ENCODE measurements at places on chromosomes 7 and 10.
A peak's percentile ranks its signal among the peaks of the same experiment; 100 is the strongest.

- H3K27me3 ChIP-seq: no peaks in the 10 kb centered on the region
- H3K4me3 ChIP-seq: no peak overlapping the region
- no peak overlapping the region for H3K27ac ChIP-seq
- peaks cover 13% of the 10 kb centered on the region for H3K4me1 ChIP-seq
These were observed 51.3 kb upstream of the MAGI2 start for GRCh38 chr7:79504607-79505389.

GRCh38 chr10:96891840-96892239 is 59.7 kb downstream of the LCOR start:
- DNase-seq: no peak
- no peaks in the 10 kb centered on the region for H3K36me3 ChIP-seq
- no peak overlapping the region for H3K27ac ChIP-seq
- no peaks in the 10 kb centered on the region for H3K27me3 ChIP-seq
- H3K4me3 ChIP-seq: no peak overlapping the region
- peaks cover 13% of the 10 kb centered on the region for H3K4me1 ChIP-seq

DNA sequence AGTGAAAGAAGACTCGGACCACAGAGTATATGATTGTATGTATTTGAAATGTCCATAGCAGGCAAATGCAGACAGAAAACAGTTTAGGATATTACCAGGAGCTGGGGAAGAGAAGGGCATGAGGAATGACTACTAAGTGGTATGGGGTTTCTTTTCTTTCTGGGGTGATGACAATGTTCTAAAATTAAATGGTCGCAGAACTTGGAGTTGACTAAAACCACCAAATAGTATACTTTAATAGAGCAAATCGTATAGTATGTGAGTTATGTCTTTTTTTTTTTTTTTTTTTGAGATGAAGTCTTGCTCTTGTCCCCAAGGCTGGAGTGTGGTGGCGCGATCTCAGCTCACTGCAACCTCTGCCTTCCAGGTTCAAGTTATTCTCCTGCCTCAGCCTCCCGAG is 34.6 kb downstream of the XRCC2 start:
- H3K4me3 ChIP-seq: no peak overlapping the region
- H3K4me1 ChIP-seq: no peaks in the 10 kb centered on the region
- DNase-seq: no peak
- H3K27me3 ChIP-seq: no peaks in the 10 kb centered on the region
- H3K36me3 ChIP-seq: no peaks in the 10 kb centered on the region

GRCh38 chr7:77571801-77572200 is 34.7 kb downstream of the PTPN12 start:
- H3K27ac ChIP-seq: no peak overlapping the region
- H3K4me1 ChIP-seq: peaks cover 7% of the 10 kb centered on the region
- H3K36me3 ChIP-seq: peaks cover 28% of the 10 kb centered on the region
- no peaks in the 10 kb centered on the region for H3K27me3 ChIP-seq
- H3K4me3 ChIP-seq: no peak overlapping the region

- DNase-seq: no peak
- no peaks in the 10 kb centered on the region for H3K36me3 ChIP-seq
- no peak overlapping the region for H3K4me3 ChIP-seq
- no peaks in the 10 kb centered on the region for H3K4me1 ChIP-seq
- no peak overlapping the region for H3K27ac ChIP-seq
These were observed 330.2 kb upstream of the FZD1 start for GRCh38 chr7:90933984-90934383.

GRCh38 chr10:1598393-1599153 is 138.8 kb downstream of the ADARB2 start:
- H3K4me3 ChIP-seq: no peak overlapping the region
- DNase-seq: no peak
- peaks cover 13% of the 10 kb centered on the region for H3K4me1 ChIP-seq
- no peak overlapping the region for H3K27ac ChIP-seq
- H3K36me3 ChIP-seq: no peaks in the 10 kb centered on the region
- no peaks in the 10 kb centered on the region for H3K27me3 ChIP-seq

GRCh38 chr7:55158541-55159382 is 139.9 kb downstream of the EGFR start:
- peaks cover 63% of the 10 kb centered on the region for H3K36me3 ChIP-seq
- H3K4me1 ChIP-seq: no peaks in the 10 kb centered on the region
- no peak for DNase-seq

GRCh38 chr7:133253519-133253875 is 619 bp downstream of the EXOC4 start:
- peaks cover 7% of the 10 kb centered on the region for H3K4me1 ChIP-seq
- peak overlapping the region; percentile 91 for H3K27ac ChIP-seq
- no peaks in the 10 kb centered on the region for H3K36me3 ChIP-seq

- H3K4me3 ChIP-seq: peak within 1 kb of the TSS; percentile 63
- peaks cover 22% of the 10 kb centered on the region for H3K27me3 ChIP-seq
These were observed at the start of gene TMEM196 for GRCh38 chr7:19772841-19773760. TMEM196 (minus strand) TSS chr7:19773617; CDS start chr7:19772696, 921 bp downstream.

DNA sequence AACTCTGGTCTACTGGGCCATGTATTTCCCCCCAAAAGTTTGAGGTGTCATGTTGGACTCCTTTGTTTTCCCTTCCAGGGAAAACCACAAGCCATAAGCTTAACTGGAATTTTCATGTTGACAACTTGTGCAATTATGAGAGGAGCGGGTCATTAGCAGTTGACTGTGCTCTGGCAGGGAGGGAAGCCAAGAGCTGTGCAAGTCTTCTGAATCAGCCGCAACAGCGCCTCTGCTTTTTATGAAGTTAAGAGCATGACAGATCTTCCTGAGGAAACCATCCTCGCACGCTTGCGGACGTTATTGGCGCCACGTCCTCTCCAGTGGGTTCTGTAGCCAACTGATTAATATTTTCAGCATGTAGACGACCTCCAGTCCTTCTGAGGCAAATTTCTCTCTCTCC is 148.7 kb upstream of the MKI67 start:
- H3K4me1 ChIP-seq: peaks cover 4% of the 10 kb centered on the region
- H3K4me3 ChIP-seq: no peak overlapping the region
- no peaks in the 10 kb centered on the region for H3K27me3 ChIP-seq
- H3K27ac ChIP-seq: no peak overlapping the region
- DNase-seq: no peak

DNA sequence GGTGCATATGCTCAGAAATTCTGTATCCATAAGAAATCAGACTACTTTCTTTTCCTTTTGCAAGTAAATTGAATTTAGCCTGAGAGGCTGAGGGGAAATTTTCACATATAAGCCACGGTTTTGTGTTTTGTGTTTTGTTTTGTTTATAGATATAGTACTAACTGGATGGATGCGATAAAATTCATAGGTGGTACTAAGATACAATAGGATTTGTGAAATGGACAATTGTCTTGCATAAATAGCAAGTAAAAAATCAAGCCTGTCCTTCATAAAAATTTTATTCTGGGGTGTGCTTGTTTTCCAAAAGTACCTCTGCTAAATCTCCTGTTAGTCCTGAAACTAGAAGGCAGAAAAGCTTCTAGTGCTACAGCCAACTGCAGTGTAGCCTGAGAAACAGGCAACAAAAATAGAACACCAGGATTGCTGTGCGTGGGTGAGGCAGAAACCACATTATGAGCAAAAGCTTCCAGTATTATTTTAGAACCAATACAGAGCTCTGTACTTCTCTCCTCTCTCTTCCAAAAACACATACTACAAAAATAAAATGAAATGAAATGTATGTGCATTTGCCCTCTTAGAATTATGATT is 634 bp upstream of the HDAC9 start:
- no peak for DNase-seq
- no peak overlapping the region for H3K4me3 ChIP-seq
- no peaks in the 10 kb centered on the region for H3K36me3 ChIP-seq
- peaks cover 8% of the 10 kb centered on the region for H3K4me1 ChIP-seq
- no peak overlapping the region for H3K27ac ChIP-seq
- no peaks in the 10 kb centered on the region for H3K27me3 ChIP-seq

- H3K4me3 ChIP-seq: no peak overlapping the region
- H3K27ac ChIP-seq: no peak overlapping the region
- no peak for DNase-seq
- peaks cover 15% of the 10 kb centered on the region for H3K4me1 ChIP-seq
These were observed 316.0 kb downstream of the FGFR2 start for GRCh38 chr10:121282264-121282663.

- peak overlapping the region; percentile 80 for H3K27ac ChIP-seq
- no peaks in the 10 kb centered on the region for H3K36me3 ChIP-seq
- H3K4me3 ChIP-seq: no peak overlapping the region
- peaks cover 20% of the 10 kb centered on the region for H3K4me1 ChIP-seq
These were observed 32.7 kb downstream of the DPY19L1 start for GRCh38 chr7:35004531-35005095.

DNA sequence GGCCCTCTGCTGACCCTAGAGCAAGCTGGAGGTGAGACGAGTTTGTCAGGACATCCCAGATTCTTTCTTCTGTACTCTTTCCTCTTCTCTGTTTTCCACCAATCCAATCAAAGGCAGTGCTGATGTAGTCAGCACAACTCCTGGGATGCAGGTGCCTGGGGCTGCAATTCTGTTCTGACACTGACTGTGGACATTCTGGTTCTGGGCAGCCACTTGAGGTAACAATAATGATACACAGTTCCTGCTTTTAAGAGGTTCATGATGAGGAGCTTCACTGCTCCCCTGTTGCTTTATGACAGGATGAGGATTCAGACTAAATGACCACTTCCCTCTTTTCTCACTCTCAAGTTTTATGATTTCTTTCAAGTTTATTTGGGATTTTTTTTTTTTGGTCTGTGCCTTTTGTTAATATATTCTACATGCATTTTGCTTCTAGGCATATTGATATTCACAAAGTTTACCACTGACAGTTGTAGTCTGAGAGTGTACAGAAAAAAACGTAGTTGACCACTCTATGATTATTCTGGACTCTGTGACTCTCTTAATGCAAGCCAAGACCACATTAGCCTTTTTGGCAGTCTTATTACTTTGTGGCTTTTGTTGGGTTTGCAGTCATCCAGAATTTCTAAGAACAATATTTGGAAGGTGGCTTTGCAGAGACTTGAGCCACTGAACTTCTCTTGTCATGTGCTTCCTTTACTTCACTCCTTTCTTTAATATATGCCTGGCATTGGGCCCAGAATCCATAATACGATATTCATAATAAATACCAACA is 247.6 kb downstream of the AUTS2 start:
- H3K4me3 ChIP-seq: no peak overlapping the region
- no peaks in the 10 kb centered on the region for H3K27me3 ChIP-seq
- no peak for DNase-seq
- H3K36me3 ChIP-seq: no peaks in the 10 kb centered on the region
- H3K4me1 ChIP-seq: no peaks in the 10 kb centered on the region

DNA sequence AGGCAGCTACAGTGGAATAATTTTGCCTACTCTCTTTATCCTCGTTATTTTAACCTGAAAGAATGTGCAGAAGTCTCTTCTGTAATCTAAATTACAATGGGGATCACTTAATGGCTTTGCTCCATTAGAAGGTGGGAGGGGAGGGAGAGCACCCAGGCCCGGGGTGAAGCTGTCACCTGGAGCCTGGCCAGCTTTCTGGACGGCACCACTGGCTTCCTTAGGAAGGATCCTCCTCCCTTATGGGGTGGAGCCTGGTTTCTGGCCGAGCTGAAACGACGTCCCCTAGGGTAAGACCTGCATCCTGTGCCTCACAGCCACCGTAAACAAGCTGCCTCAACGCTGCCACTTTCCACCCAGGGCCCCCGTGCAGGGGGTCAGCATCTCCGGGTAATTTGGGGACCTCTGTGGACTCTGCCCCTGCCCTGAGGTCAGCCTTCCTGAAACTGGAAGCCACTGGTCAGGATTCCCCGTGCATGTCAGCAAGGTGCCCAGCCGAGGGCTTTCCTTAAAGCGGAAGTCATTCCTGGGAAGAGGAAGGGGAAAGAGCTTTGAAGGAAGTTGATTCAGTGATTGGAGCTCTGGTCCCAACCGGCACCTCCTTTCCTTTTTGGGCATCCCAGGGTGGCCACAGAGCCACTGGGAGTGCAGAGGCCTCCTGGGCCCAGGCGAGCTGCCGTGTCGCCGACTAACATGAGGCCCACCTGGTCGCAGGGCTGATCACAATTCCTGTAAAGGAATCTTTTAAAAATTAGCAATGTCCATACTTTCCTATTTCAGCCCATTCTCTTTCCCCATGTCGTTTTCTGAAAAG is 569.1 kb downstream of the DNAJB6 start:
- no peaks in the 10 kb centered on the region for H3K4me1 ChIP-seq
- no peak overlapping the region for H3K27ac ChIP-seq
- no peak overlapping the region for H3K4me3 ChIP-seq
- no peaks in the 10 kb centered on the region for H3K27me3 ChIP-seq

DNA sequence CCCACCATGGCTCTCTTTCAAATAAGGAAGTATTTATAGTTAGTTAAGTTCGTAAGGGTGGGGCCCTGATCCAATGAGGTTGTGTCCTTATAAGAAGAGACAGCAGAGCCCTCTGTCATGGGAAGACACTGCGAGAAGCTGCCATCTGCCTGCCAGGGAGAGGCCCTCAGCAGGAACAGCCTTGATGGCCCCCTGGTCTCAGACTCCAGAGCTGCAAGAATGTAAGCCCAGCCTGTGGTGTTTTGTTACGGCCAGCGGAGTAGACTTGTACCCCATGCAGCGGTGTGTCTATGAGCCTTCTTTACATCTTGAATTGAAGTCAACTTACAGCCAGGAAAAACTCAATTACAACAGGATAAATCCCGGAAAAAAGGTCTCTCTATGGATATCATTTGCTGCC is 14.3 kb upstream of the LARP4B start:
- no peaks in the 10 kb centered on the region for H3K36me3 ChIP-seq
- H3K4me3 ChIP-seq: no peak overlapping the region
- H3K4me1 ChIP-seq: peaks cover 10% of the 10 kb centered on the region

GRCh38 chr10:96513698-96514561 is at the start of gene TLL2:
TLL2 (minus strand) TSS chr10:96513926; CDS start chr10:96513685, 241 bp downstream.
- peak within 1 kb of the TSS; percentile 44 for H3K4me3 ChIP-seq
- H3K36me3 ChIP-seq: no peaks in the 10 kb centered on the region
- H3K27ac ChIP-seq: no peak within 1 kb of the TSS
- H3K27me3 ChIP-seq: peaks cover 15% of the 10 kb centered on the region
- peak; percentile 33 for DNase-seq

DNA sequence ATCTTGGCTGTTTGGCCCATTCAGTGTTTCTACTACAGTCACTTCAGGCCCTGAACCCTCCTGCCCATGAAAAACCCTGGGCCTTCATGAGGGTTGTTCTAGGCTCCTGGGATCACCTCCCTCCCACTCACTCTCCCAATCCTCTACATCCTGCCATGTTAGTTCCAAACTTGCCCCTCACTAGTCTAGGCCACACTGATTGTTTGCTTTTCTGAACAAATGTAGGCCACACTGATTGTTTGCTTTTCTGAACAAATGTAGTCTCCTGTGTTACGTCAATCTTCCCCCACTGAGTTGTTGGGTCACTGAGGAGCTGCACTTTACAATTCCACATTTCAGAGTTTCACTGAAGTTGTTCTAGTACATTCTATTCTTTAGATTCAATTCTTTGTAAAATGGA is 5.3 kb upstream of the ALDH18A1 start:
- H3K4me1 ChIP-seq: peaks cover 4% of the 10 kb centered on the region
- H3K27ac ChIP-seq: no peak overlapping the region
- no peak overlapping the region for H3K4me3 ChIP-seq

DNA sequence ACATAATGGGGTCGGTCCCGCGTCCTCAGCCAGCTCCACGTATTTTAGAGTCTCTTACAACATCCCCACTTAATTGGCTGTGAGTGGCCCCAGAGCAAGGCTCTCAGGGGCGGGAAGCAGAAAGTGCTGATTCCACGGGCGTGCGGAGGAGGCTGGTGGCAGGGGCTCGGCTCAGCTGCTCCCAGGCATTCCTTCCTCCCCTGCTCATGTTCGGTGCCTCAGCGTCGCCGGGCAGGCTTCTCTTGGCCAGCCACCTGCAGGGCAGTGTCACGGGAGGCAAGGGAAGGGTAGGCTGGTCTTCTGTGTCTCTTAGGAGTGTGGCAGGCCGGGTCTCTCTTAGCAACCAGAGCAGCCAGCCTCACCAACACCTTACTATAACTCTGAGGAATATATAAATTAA is 33.8 kb downstream of the IL15RA start:
- no peaks in the 10 kb centered on the region for H3K36me3 ChIP-seq
- no peak overlapping the region for H3K4me3 ChIP-seq
- peaks cover 44% of the 10 kb centered on the region for H3K4me1 ChIP-seq
